ENCODE measurements at places on chromosomes 5 and 9.
A peak's percentile ranks its signal among the peaks of the same experiment; 100 is the strongest.

DNA sequence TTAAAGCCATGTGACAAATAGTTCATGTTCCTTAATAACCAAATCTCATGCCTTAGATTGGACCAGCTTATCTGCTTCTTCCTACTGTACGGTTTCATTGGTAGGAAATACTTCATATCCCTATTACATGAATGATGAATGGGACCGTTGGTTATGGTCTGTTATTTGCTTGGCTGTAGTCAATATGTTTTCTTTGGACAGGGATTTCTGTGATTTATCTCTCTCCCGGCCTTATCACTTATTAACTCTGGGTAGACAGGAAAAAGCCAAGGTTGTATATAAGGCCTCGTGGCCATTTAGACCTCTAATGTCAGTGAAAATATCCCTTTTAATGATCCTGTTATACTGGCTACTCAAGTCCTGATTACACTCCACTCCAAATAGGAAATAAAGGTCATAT is 330.6 kb downstream of the EBF1 start:
- DNase-seq = no peak

- DNase-seq = peak; percentile 22
Observed at GRCh38 chr9:91904588-91905236, 45.3 kb downstream of the ROR2 start.

DNA sequence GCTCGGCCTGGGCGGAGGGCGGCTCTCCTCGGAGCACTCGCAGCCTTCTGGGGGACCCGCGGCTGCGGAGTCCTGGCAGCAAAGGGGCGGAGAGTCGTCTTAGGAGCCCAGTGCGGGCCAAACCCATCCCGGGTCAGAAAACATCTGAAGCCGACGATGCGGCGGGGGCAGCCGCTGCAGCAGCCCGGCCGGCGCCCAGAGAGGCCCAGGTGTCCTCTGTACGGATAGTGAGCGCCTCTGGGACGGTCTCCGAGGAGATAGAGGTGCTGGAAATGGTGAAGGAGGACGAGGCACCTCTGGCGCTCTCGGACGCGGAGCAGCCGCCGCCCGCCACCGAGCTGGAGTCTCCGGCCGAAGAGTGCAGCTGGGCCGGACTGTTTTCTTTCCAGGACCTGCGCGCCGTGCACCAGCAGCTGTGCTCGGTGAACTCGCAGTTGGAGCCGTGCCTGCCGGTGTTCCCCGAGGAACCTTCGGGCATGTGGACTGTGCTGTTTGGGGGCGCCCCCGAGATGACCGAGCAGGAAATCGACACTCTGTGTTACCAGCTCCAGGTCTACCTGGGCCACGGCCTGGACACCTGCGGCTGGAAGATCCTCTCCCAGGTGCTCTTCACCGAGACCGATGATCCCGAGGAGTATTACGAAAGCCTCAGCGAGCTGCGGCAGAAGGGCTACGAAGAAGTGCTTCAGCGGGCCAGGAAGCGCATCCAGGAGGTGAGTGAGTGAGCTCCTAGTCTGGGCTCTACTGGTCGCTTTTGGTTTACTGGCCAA is 1.2 kb downstream of the JMY start:
- peak; percentile 33 for DNase-seq

DNA sequence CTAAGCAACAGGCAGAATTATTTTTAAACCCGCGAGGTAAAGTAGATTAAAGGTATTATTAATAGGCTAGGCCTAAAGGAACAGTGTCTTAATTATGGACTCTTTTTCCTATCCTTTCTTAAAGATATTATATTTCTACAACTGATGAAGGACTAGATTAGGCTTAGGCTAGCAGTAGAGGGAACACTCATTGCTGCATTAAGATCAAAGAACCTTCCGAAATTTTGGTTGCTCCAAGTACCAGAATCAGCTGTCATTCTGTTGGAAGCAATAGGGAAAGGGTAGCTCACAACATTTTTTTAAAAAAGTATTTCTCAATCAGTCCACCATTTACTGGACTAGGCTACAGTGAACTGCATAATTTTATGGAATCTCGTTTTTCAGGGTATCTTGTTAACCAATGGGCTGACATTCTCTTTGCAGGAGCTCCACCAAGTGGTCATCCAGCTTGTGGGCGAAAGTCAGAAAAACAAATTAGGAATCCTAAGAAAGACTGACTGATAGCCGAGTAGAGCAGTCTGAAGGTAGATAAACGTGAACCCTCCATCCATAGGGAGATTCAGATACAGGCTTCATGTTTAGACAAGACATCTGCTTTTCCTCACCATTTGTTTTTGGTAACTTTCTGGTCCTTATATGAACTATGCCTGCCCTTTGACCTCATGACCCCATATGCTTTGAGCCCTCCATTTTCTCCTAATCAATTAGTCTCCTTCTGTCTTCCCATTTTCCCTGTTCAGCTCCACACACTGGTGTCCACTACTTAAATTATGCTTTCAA is 103.6 kb upstream of the CHD1 start:
- peak; percentile 87 for DNase-seq

GRCh38 chr5:44099643-44100042 is 289.6 kb downstream of the FGF10 start:
- DNase-seq = no peak

DNA sequence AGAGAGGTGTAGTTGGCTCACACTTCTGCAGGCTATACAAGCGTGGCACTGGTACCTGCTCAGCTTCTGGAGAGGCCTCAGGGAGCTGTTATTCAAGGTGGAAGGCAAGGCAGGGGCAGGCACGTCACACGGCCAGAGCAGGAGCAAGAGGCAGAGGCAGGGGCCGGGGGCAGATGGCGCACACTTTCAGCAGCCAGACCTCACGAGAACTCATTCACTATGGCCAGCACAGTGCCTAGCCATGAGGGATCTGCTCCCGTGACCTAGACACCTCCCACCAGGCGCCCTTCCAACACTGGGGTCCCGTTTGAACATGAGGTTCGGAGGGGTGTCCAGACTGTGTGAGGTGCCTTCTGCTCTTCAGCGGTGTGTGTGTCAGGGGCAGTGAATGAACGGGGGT is 71.0 kb upstream of the FCN1 start:
- no peak for DNase-seq

GRCh38 chr9:110671849-110672248 is 3.3 kb downstream of the MUSK start:
- DNase-seq = no peak

DNA sequence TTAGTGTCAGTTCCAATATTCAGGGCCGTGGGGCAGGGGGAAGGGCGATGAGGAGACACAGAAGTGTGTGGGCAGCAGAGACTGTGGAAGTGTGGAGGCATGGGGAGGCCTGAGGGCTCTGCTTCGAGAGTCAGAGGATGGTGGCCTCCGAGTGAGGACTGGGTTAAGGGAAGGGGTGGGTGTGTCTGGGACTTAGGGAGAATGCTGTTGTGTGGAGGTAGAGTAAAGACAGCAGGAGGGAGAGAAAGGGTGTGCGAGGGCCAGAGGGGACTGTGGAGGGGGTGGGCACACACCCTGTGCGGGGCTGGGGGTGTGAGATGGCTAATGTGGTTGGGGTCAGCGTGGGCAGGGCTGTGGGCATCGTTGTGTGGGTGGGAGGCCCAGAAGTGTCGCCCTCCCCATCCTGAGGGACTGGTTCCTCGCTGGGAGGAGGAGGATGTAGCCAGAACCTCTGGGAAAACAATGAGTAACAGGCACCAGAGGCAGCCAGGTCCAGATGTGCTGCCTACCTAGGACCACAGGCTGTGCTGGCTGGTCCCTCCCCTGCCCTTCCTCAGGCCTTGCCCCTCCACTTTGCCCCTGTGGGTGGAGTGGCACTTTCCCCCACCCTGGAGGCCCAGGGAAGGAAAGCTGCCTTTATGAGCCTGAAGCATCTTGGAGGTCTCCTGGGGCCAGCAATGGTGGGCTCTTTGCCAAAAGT is 4.2 kb downstream of the USP20 start:
- no peak for DNase-seq

DNA sequence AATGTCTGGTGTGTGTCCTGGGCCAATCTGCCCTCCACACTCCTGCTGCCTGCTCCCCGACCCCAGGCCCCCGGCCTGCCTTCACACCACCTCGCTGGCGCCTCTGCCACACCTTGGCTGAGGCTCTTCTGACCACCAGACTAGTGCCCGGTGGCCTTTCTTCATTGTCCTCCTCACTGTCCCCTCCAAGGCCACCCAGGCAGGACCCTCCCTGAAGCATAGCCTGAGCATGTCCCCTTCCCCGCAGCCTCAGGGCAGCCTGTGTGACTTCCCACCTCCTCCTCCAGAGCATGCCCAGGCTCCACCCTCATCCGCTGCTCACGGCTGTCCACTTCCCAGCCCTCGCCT is 154.6 kb downstream of the OLFM1 start:
- no peak for DNase-seq

DNA sequence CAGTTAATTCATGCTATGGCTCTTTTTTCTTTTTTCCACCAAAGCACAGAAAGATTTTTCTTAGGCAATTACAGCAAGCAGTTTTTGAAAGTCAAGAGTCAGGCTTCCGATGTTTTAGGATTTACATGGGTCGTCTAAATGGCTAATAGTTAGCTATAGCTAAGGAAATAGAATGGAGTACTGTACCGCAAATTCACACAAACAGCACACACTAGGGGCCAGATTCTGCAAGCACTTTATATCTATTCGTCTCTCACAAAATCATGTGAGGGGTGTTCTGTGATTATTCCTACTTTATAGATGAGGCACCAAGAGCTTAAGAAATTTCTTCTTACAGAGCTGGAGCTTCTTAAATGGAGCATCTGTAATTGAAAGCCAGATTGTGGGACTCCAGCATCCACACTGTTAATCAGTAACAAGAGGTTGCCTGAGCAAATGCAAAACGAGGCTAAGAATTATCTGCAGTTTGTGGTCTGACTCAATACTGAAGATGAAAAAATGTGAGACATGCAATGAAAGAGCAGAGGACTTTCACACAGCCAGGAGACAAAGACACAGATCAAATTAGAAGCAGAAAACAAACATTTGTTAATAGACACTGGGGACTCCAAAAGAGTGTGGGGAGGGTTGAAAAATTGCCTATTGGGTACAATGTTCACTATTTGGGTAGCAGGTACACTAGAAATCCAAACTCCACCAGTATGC is 62.7 kb upstream of the CTXN3 start:
- no peak for DNase-seq

GRCh38 chr5:107889387-107889786 is 218.7 kb upstream of the EFNA5 start:
- no peak for DNase-seq

GRCh38 chr9:126692041-126692758 is 78.5 kb downstream of the LMX1B start:
- no peak for DNase-seq

- DNase-seq = peak; percentile 56
Observed at GRCh38 chr9:93064392-93065134, 6.1 kb downstream of the SUSD3 start.

DNA sequence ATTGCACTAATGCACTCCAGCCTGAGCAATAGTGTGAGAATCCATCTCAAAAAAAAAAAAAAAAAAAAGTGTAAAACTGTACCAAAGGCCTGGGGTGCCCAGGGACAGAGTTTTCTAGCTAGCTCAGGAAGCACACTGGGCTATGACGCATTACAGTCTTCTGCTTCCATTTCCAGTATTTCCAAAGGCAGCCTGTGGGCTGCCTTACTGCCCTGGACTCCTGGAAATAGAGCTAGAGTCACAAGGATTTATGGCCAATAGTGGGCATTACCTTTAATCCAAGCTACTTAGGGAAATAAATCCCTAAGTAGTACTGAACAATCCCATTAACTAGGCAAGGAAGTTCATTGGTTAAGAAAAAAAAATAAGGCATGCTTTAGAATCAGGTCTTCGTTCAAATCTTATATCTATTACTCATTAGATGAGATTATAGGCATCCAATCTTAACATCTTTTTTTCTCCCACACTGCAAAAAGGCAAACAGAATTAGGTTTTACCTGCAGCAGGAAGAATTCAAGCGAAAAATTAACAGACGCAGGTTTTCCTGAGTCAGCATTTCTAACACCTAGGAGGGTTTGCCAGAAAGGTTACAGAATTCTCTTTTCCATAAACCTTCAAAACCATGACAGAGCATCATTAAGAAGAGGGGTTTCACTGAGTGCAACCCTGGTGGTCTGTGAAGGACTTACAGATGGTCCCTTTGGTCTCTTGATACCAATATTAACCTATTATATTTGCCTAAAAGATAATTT is 85.6 kb upstream of the CCDC112 start:
- no peak for DNase-seq

GRCh38 chr9:129306318-129306973 is 128.4 kb upstream of the IER5L start:
- no peak for DNase-seq

- no peak for DNase-seq
Observed at GRCh38 chr5:82659115-82659514, 381.0 kb upstream of the RPS23 start.

DNA sequence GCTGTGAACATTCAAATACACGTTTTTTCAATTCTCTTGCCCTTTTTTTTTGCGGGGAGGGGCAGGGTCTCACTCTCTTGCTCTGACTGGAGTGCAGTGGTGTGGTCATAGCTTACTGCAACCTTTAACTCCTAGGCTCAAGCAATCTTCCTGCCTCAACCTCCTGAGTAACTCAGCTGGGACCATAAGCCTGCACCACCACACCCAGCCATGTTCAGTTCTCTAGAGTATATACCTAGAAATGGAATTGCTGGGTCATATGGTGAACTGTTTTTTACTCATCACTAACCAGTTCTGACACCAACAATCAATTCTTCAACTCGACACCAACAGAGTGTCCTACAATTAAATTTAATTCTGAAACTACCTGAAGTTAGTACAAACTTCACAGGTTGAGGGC is 85.5 kb upstream of the ZNF169 start:
- no peak for DNase-seq

DNA sequence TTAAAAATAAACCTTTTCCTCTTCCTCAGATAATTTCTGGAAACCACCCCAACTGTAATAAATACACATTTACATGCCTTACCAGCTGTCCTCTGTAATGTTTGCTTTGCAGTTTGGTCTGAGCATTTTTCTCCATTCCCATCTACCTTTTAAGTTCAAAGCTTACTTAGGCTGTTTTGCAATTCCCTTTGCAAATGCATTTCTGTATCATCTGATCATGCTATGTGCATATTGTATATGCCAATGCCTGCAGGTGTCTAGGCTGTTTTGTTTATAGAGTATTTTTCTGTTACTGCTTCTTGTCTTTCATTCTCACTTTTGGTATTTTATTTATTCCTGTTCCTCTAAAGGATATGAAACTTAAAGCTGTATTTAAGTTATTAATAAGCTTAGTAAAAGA is 86.3 kb downstream of the SLC44A1 start:
- DNase-seq = no peak

- DNase-seq = no peak
Observed at GRCh38 chr9:130943777-130944176, 4.7 kb upstream of the FIBCD1 start.

GRCh38 chr5:123460296-123460729 is 37.1 kb upstream of the CEP120 start:
- peak; percentile 42 for DNase-seq

DNA sequence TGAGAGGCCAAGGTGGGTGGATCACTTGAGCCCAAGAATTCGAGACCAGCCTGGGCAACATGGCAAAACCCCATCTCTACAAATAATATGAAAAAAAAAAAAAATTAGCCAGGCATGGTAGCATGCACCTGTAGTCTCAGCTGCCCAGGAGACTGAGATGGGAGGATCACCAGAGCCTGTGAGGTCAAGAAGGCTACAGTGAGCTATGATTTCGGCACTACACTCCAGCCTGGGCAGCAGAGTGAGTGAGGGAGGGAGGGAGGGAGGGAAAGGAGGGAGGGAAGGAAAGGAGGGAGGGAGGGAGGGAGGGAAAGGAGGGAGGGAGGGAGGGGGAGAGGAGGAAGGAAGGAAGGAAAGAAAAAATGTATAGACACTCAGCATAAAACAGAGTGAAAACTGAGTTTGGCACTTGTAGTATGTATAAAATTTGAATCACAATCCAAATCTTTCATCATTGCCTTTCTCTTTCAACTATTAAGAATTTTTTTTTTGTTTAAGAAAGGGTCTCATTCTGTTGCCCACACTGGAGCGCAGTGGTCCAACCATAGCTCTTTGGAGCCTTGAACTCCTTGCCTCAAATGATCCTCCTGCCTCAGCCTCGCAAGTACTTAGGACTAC is 27.8 kb downstream of the SERINC5 start:
- no peak for DNase-seq

Data from hematopoietic multipotent progenitor cell treated with erythropoietin and hydrocortisone succinate and interleukin-3 and kit ligand, for 8 days (in vitro differentiated cells).